ENCODE measurements at places on chromosomes 1 and 21. TPM values are rescaled to one million over a fixed set of nuclear protein-coding genes. Genes with fewer than 3 reads are reported as not detected.

COL8A2 gene
- total RNA-seq: 4.2 TPM

HSD3B2 gene
- total RNA-seq: not detected

FCER1G gene
- total RNA-seq: 35.9 TPM

WNT9A gene
- total RNA-seq: 1.1 TPM

MX2 gene
- total RNA-seq: 14.7 TPM
